ENCODE measurements at places on chromosomes 1 and 21.

DNA sequence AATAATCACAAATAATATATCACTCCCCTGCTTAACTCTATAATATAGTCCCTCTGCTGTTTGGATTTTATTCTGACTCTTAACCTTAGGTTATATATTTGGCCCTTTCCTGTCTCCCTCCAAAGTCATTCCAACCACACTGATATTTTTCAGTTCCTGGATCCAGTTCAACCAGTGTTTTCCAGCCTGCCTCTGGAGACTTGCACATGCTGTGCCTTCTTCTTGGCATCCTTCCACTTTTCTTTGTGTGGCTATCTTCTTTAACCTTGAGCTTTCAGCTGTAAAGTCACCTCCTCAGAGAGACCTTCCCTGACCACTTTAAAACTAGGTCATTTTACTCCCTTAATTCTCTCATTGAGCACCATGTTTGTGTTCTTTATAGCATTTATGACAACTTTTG is 19.4 kb downstream of the CERS2 start:
- no peak for DNase-seq

DNA sequence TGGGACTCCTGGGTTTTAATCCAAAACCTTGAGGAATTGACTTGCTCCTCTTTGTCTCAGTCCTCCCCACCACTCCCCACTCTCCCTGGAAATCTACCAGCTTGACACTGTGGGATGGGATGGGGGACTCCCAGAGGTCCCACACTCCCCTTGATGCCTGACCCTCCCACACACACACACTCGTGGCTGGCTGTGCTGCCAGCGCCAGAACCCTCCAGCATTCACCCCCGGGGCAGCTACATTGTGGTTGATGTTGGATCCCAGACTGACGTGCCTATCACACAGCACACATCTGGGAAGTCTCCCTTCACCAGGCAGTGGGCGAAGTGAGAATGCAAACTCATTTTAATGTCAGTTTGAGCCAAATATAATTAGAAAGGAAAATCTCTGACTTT is 10.0 kb downstream of the KIRREL1 start:
- no peak for DNase-seq

DNA sequence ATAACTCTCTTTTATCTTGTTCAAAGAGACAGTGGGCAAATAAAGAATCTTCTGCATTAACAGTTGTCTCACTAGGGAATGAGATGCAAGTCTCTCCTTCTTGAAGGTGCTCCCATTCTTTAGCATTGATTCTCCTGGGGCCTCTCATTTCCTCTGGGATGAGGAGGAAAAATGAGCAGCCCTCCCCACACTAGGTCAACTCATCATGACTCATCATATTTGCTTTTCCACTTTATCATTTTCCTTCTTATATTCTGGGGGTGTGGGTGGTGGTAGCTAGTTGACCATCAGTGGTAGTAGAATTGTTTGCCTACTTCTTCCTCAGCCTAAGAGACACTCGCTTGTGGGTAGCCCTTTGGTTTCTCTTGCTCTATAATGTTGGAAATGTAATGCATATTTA is 182.0 kb upstream of the C1orf87 start:
- no peak for DNase-seq

- no peak for DNase-seq
These were observed 24.9 kb upstream of the CDC42BPA start for GRCh38 chr1:227343206-227343605.

- DNase-seq = no peak
These were observed 68.7 kb upstream of the ROR1 start for GRCh38 chr1:63705078-63705477.

GRCh38 chr1:233496993-233497392 is 116.9 kb upstream of the KCNK1 start:
- no peak for DNase-seq

- DNase-seq = no peak
These were observed 21.1 kb downstream of the CLDN8 start for GRCh38 chr21:30194701-30195299.

- no peak for DNase-seq
These were observed 307.9 kb downstream of the HLX start for GRCh38 chr1:221187174-221187573.

- no peak for DNase-seq
These were observed 22.1 kb downstream of the SOX13 start for GRCh38 chr1:204094856-204095634.

GRCh38 chr1:25100151-25100833 is 132.0 kb downstream of the SYF2 start:
- DNase-seq = no peak

DNA sequence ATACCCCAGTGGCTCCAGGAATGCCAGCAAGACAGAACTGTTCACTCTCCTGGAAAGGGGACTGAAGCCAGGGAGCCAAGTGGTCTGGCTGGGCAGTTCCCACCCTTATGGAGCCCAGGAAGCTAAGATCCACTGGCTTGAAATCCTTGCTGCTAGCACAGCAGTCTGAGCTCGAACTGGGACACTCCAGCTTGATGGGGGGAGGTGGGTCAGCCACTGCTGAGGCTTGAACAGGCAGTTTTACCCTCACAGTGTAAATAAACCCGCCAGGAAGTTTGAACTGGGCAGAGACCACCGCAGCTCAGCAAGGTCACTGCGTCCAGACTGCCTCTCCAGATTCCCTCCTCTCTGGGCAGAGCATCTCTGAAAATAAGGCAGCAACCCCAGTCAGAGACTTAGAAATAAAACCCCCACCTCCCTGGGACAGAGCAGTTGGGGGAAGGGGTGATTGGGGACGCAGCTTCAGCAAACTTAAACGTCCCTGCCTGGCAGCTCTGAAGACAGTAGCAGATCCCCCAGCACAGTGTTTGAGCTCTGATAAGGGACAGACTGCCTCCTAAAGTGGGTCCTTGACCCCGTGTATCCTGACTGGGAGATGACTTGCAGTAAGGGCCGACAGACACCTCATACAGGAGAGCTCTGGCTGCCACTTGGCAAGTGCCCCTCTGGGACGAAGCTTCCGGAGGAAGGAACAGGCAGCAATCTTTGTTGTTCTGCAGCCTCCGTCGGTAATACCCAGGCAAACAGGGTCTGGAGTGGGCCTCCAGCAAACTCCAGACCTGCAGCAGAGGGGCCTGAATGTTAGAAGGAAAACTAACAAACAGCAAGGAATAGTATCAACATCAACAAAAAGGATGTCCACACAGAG is 568.4 kb downstream of the PLA2G4A start:
- DNase-seq = no peak

- no peak for DNase-seq
These were observed 84.5 kb downstream of the GLIS1 start for GRCh38 chr1:53654216-53655210.

DNA sequence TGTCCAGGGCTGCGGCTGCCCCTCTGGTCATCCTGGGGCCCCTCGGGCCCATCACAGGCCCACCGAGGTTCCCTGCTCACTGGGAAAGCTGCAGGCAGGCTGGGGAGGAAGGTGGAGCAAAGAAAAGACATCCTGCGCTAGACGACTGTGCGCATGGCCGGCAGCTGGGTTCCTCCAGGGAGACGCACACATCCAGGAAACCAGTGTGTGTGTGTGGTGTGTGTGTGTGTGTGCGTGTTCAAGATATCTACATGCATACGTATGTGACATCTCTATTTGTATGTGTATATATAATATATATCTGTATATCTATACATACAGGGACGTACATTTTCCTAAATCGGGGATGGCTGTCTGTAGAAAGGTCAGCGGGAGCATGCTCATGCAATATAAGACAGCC is 63.7 kb downstream of the ACOT7 start:
- no peak for DNase-seq

- DNase-seq = no peak
These were observed 42.9 kb downstream of the ABCG1 start for GRCh38 chr21:42261829-42262200.

DNA sequence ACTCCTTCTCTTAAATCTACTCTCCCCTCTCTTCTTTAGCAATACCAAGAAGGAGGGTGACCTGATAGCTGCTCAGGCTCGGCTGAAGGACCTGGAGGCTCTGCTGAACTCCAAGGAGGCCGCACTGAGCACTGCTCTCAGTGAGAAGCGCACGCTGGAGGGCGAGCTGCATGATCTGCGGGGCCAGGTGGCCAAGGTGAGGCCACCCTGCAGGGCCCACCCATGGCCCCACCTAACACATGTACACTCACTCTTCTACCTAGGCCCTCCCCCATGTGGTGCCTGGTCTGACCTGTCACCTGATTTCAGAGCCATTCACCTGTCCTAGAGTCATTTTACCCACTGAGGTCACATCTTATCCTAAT is 16.0 kb downstream of the LMNA start:
- DNase-seq = no peak

DNA sequence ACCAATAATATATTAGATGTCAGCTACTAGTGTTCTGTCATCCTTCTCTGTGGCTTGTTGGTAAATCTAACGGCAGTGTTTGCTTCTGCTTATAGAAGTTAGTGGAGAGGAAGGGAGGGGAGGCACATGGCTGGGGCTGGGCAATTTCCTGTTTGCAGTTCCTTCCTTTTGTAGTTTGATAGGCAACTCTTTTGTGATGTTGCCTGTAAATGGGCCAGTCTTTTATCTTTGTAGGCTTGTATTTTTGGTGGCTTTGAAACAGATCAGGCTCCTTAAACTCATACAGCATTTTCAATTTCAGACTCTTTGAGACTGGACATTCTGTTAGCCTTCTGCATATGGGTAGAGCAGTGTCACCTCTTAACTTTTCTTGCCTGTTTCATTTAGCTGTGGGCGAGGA is 48.1 kb downstream of the CDC14A start:
- DNase-seq = peak; percentile 87

GRCh38 chr1:69070660-69071373 is 496.9 kb upstream of the LRRC7 start:
- no peak for DNase-seq

GRCh38 chr1:205520709-205521108 is 16.2 kb downstream of the CDK18 start:
- no peak for DNase-seq

DNA sequence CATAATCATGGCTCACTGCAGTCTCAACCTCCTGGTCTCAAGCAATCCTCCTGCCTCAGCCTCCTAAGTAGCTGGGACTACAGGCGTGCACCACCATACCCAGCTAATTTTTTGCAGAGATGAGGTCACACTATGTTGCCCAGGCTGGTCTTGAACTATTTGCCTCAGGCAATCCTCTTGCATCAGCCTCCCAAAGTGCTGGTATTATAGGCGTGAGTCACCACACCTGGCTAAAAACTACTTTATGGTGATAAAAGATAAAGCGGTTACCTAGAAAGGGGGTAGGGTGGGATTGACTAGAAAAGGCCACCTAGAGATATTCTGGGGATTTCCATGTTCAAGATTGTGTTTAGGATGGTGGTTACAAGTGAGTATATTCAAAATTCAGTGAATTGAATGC is 5.0 kb downstream of the TSTD1 start:
- no peak for DNase-seq

- DNase-seq = no peak
These were observed 302.3 kb upstream of the RUNX1 start for GRCh38 chr21:35351434-35351833.

DNA sequence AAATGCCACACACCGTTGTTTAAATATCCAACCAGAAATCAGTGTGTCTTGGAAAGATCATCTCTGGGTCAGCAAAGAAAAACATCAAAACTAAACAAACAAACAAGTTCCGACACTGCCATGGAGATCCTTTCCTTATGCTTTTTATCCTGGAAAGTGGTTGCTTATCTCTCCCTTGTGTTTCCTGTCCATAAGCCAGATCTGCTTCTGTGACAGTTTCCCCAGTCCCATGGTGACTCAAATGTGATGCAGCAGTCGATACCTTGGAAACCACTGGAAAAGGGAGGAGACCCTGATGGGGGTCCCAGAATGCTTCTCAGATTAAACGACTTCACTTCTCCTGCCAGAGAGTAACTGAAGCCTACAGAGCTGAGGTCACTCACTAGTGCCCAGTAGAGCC is 94.7 kb downstream of the DMRTA2 start:
- DNase-seq = no peak

DNA sequence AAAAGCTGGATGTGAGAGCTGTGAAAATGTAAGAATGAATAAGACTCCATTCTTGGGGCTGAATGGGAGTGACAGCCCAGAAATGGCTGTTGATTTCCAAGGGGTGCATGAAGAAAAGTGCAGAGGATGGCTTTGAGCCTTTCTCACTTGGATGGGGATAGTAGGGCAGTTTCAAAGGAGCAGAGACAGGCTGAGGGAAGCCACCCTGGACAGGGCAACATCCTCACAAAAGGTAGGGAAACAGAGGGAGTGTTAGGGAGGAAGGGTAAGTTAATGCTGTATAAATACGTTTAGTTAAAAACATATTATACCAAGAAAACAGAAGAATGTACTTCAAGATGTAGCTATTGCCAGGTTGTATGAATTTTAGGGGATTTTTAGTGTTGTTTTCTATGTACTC is 38.1 kb downstream of the GADD45A start:
- no peak for DNase-seq

GRCh38 chr1:118485757-118486156 is 300.7 kb upstream of the SPAG17 start:
- no peak for DNase-seq

DNA sequence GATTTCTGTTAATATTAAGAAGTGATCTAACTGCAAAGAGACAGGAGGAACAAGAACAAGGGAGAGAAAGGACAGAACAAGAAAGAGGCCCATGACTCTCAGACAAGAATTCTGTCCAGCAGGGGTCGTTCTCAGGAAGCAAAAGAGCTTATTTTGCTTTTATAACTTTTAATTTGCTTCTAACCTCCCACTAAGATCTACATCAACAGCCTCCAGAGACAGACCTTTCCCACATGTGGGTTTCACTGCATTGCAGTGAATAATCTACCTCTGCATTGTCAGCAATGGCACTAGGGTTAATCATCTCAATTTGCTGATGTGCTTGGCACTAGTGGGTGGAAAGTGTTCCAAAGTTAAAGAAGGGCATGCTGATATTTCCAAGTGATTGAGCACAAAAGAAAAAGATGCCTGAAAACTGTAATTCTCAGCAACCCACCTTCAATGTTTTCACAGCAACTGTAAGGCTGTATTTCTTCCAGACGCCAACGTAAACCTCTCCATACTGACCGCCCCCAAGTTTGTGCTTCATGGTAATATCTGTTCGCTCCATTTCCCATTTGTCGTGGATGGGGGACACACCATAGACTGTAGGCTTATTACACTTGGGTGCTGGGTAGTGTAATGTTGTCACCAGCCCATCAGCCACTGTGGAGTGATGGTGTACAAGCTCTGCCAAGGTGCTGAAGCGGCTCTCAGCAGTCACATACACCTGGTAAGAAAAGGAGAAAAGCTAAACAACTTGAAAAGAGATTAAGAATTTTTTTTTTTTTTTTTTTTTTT is 39.5 kb downstream of the TOR3A start:
- DNase-seq = peak; percentile 45

- DNase-seq = no peak
These were observed 13.2 kb downstream of the KRTAP26-1 start for GRCh38 chr21:30306884-30307283.

- DNase-seq = no peak
These were observed 43.6 kb downstream of the NPHP4 start for GRCh38 chr1:5948681-5949005.

DNA sequence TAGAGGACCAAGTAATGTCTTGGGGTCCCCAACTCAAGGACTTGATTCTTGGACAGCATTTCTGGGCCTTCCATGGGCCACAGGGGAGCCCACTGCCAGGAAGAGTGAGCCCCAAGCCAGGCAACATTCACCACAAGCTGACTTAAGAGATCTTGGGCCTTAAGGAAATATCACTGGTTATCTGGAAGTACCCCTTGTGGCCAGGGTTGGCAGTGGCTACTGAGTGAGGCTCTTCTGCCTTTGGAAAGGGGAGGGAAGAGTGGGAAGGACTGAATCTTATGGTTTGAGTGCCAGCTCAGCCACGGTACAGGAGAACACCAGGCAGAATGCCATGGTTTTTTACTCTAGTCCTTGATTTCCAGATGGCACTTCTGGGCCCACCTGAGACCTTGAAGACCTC is 228.9 kb upstream of the RGS18 start:
- DNase-seq = no peak

- no peak for DNase-seq
These were observed at the start of gene ZBTB18 for GRCh38 chr1:244050835-244051444. ZBTB18 (plus strand) TSS chr1:244051283; CDS start chr1:244051432, 149 bp downstream.

All from CD4-positive, alpha-beta memory T cell (primary cell).